ENCODE measurements at places on chromosomes 11 and 22.
A peak's percentile ranks its signal among the peaks of the same experiment; 100 is the strongest.

DNA sequence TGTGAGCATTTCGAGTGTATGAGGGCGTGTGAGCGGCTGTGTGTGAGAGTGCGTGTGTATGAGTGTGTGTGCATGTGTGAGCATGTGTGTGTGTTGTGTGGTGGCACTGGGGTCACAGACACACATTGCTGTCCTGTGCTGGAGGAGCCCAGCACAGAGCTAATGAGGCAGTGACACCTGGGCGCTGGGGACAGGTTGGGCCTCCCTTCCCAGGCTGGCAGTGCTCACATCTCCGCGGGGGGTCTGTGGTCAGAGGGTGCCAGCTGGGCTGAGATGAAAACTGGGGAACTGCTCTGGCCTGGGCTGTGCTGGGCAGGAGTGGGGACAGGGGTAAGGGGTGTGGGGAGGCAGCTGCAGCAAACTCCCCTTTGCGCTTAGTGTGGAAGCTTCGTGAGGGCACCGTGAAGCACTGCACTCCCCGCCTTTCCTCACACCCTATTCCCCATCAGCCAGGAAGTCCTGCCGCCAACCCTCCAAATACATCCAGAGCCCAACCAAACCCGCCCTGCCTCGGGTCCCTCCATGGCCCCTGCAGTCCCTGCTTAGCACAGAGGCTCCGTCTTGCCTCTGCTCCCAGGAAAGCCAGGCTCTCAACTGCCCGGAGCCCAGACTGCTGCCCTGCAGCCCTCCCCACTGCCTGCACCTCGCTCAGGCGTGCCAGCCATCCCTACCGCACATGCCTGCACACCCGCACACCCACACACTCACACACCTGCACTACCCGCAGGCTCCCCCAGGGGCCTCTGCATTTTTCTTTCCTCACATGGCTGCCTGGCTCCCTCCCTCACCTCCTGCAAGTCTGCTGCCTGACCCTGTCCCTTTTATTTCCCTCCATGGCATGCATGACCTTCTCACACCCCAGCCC is 62.0 kb upstream of the THY1 start:
- no peak for DNase-seq

GRCh38 chr11:131389582-131389981 is 19.2 kb downstream of the NTM start:
- DNase-seq, result no peak

DNA sequence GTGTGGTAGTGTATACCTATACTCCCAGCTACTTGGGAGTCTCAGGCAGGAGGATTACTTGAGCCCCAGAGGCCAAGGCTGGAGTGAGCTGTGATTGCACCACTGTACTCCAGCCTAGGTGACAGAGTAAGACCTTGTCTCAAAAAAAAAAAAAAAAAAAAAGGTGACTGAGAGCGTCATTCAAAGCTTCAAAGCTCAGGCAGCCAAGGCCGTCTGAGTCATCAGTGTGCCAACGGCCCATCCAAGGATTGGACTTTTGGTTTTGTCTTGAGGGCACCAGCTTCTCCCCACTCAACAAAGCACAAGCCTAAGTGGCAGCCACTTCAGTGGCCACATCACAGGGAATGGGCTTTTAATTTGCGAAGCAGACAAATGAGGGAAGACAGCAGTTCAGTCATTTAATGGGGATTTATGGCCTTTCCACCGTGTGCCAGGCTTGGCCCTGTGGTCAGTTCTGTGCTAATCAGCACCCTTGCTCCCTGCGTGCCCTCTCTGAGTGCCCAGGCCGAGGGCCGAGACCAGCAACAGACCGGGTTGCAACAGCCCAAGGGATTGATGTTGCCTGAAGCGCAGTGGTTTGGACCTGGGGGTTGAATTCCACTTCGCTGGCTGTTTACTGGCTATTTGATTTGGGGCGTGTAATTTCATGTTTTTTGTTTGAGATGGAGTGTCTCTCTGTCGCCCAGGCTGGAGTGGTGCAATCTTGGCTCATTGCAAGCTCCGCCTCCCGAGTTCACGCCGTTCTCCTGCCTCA is 30.2 kb upstream of the CRYBB3 start:
- no peak for DNase-seq

DNA sequence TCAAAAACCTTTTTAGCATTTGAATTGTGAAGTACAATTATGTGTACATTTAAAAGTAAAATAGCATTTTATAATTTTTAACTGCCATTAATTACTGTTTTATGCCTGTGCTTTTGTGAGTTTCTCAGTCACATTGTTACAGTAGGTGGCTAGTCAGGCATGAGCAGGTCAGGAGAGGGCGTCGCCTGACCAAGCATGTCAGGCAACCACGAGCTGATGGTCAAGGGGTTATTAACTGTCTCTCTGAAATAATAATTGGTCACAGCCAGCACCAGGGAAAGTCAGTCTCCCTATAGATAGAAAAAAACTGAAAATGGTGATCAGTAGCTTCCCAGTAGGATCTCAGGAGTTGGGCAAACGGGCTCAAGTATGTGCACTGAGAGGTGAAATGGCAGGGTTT is 19.4 kb upstream of the CCDC81 start:
- no peak for DNase-seq

GRCh38 chr11:20374741-20375300 is 11.3 kb downstream of the HTATIP2 start:
- no peak for DNase-seq

DNA sequence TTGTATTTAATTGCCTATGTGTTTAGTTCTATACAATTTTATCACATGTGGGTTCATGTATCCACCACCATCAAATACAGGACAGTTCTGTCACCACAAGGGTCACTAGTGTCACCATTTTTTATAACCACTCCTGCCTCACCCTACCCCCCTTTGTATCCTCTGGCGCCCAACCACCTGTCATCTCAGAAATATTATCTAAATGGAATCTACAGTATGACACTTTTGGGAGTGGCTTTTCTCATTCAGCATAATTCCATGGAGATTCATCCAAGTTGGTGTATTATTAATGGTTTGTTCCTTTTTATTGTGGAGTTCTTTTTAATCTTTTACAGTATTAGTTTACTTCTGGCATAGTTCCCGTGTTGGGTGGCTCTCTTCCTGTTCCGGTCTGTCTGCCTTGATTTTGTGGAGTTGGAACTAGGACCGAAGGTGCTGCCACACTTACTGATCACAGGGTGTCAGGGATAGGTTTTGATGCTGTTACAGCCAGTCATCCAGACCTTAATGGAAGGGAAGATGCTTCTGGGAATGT is 58.5 kb downstream of the TNRC6B start:
- no peak for DNase-seq

GRCh38 chr11:10268746-10269488 is 25.1 kb downstream of the SBF2 start:
- DNase-seq, result no peak

GRCh38 chr22:49133541-49133940 is 694.1 kb downstream of the BRD1 start:
- no peak for DNase-seq

DNA sequence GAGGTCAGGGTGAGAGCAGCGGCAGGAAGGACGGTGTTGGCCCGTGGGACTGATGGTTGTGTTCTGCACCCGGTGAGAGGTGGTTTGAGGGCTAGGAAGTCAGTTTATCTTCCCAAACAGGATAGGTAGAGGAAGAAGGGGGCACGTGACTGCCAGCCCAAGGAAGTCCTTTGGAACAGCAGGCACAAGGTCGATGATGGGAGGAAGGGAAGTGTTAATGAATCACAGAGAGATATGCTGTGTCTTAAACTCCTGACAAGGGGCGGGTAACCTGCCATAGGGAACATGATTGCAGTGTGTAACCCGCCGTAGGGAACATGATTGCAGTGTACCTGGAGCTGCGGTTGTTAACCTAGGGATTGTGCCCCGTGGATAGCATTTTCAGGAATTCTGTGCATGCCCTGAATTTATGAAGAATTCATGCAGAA is 49.0 kb downstream of the PRR5L start:
- no peak for DNase-seq

- no peak for DNase-seq
These were observed 62.4 kb downstream of the TRMU start for GRCh38 chr22:46397951-46398350.

DNA sequence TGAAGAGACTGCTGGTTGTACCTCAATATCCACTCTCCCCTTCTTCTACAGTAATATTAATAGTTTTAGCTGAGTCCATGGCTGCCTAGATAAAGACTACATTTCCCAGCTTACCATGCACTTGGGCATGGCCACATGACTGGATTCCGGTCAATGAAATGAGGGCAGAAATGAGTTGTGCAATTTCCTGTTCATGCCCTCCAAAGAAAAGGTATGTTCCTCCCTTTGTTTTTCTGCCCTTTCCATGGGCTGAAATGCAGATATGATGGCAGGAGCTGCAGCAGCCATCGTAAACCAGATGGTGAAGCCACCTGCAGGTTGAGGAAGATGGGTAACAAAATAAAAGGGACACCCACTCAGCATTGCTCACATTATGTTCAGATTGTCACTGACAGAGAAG is 15.3 kb upstream of the ELFN2 start:
- DNase-seq, result no peak

DNA sequence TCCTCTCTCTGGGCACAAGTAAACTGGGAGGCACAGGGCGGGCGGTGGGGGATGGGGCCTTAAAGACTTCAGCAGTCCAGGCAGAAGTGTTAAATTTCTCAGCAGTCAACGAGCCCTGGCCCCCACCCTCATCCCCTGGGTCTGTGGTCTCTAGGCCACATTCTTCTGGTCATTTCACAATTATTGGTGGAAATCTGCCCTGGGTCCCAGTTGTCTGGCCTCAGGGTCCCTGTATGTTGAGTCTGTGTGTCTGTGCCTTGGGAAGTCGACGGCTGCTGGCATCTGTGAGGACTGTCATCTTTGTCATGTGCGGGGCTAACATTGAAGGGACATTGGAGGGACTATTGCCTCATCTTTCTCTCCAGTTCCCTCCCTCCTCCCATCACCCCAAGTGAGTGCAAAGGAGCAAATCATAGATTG is 1.7 kb downstream of the TSPAN18 start:
- DNase-seq, result no peak

- no peak for DNase-seq
These were observed 75.4 kb upstream of the WNT7B start for GRCh38 chr22:46052331-46052771.

DNA sequence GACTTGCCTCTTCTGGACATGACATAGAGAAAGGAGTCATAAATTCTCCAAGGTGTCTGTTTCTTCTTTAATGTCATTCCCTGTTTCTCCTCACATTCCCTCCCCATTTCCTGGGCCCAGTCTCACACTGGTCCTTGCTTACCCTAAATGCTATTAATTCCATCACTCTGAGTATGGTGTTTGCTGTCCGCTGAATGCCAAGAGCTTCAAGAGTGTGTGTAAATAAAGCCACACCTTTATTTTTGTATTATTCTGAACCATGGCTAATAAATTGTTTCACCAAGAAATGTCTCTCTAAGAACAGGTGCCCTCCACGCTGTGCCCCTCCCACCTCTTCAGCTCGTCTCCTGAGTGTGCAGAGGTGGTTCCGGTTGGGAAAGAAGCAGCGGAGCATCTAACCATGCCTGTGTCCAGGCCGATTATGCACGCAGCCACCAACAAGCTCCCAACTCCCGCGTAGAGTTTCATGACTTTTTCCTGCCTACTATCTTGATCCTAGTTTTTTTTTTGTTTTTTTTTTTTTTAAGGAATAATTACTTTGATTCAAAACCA is 8.6 kb downstream of the TMEM121B start:
- DNase-seq, result no peak

DNA sequence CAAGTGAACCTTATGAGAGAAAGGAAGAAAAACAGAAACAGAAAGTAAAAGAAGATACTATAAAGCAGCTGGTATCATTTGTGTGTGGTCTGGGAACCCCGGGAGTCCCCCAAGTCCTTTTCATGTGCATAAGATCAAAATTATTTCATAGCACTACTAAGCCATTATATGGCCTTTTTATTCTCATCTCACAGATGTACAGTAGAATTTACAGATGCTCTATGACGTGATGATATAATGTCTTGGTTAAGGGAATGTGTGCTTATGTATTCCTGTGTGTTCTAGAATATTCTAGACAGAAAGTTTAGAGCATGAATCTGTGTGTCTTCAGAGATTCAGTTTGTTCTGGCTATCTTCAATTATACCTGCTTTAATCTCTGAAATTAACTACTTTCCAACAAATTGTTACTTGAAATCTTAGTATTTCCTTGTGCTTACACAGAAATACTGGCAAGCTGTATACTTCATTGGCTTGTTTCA is 8.6 kb upstream of the TPP1 start:
- DNase-seq, result no peak

DNA sequence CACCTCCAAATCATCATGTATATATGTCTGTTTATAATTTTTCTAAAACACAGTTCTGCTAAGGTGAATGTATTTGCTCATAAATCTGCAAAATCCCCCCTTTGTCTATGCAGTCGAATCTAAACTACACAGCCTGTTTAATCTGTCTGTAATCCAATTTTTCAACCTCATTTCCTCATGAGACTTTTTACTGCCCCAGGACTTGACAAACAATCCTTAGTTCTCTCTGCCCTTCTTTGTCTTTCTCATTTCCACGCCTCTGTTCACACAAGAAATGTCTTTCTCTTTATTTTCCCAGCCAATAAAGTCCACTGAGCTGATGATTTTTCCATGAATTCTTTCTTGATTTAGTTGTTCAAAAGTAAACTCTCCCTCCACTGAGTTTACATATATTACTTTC is 1154.3 kb downstream of the FAM181B start:
- DNase-seq, result no peak

DNA sequence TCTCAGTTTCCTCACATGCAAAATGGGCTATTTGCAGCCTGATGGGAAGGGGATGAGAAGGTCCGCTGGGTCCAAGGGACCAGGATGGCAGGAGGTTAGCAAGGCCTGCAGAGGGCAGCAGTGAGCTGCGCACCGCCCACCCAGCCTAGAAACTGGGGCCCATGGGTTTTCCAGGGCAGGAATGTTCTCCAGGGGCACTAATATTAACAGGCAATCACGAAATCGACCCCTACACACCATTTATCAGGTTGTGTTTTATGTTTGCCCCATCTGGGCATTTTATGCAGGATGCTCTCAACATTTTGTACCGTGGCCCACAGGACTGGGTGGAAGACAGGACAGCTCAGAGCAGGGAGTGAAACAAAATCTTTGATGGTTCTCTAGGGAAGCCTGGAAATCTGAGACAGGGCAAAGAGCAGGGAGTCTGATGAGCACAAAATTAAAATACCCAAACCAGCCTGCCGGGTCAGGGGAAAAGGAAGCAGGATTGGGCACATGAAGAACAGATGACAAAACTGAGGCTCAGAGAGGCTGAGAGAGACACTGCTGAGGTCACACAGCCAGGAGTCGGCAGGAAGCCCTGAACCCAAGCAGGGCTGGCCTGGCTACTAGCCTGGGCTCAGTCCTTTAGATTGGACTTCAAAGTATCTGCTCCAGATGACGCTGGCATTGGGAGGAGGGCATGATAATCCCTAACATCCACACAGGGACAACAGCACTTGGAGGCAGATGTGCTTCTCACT is 1.6 kb upstream of the BCR start:
- peak; percentile 50 for DNase-seq

DNA sequence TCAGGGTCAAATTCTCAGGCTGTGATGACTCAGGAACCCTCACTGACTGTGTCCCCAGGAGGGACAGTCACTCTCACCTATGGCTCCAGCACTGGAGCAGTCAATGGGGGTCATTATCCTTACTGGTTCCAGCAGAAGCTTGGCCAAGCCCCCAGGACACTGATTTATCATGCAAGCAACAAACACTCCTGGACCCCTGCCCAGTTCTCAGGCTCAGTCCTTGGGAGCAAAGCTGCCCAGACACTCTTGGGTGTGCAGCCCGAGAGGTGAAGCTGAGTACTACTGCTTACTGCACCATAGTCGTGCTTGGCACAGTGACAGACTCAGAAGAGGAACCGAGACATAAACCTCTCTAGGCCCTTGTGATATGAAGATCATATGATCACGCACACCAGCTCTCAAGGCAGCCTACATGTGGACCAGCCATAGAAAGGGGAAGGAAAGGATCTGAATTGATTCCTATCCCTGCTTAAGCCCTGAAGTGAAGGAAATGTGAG is 58.2 kb downstream of the ZNF280B start:
- no peak for DNase-seq

- DNase-seq, result no peak
These were observed 18.0 kb downstream of the NUP50 start for GRCh38 chr22:45181766-45182165.

Data from activated gamma-delta T cell treated with anti-CD3 and anti-CD28 coated beads, Interleukin-2, amount 50 U/mL, for 16 hours (primary cell).